Stimulated activated CD4-positive, alpha-beta T cell treated with anti-CD3 and anti-CD28 coated beads, Interleukin-1b, Interleukin-23, amount 100 ng/mL, for 1 hour (primary cell): ENCODE measurements at places on chromosomes 2 and 18.

DNA sequence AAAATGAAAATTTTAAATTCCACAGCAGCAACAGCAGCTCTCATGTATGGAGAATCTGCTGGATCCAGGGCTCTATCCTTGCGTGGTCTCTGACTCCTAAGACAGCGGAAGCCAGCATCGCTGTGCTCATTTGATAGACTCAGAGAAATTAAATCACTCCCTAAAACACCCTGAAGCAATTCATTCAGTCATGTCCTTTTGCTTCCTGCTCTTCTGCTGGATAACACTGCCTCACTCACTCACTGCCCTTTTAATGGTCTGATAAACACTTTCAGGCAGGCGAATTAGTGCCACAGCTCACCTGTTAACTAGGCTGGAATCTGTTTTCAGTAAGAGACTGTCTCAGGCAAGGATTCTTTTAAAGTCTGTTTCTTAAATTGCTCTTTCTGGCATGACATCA is 10.0 kb downstream of the WIPF1 start:
- no peak for DNase-seq

GRCh38 chr2:9215680-9216079 is 9.1 kb downstream of the ASAP2 start:
- DNase-seq, result no peak

DNA sequence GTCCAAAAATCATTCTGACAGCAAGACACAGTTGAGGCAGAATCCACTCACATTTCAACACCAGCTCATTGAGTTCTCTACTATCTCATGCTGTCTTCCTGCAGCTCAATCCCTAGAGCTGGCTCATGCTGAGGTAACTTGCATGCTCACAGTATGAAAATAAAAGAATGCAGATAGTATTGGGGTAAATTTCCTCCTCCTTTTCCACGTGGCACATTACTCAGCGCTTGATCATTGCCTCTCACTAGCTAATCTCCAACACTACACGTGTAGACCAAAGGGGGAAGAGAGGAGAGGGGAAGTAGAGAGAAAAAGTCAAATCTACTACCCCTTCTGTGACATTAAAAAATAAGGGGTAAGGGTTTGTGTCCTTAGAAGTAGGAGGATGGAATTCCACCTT is 300.6 kb downstream of the AFF3 start:
- DNase-seq, result no peak

GRCh38 chr2:199463708-199464605 is 6.2 kb upstream of the SATB2 start:
- no peak for DNase-seq
